ENCODE measurements at places on chromosomes 16 and 17.

- no peak for DNase-seq
Observed at GRCh38 chr16:83717814-83718213, 90.0 kb upstream of the HSBP1 start.

DNA sequence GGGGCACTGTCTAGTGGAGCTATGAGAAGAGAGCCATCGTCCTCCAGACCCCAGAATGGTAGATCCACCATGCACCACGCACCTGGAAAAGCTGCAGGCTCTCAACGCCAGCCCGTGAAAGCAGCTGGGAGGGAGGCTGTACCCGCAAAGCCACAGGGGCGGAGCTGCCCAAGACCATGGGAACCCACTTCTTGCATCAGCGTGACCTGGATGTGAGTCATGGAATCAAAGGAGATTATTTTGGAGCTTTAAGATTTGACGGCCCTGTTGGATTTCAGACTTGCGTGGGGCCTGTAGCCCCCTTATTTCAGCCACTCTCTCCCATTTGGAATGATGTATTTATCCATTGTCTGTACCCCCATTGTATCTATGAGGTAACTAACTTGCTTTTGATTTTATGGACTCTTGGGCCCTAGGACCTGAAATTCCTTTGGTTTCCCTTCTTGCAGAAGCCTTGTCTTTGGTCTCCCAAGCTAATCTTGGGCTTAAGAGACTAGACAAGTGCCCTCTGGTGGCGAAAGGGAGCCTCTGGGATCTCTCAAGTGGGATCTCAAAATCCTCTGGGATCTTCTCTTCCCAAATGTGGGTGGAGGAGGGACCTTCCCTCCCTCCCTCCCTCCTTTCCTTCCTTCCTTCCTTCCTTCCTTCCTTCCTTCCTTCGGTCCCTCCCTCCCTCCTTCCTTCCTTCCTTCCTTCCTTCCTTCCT is 58.2 kb upstream of the HAPSTR1 start:
- DNase-seq = no peak

DNA sequence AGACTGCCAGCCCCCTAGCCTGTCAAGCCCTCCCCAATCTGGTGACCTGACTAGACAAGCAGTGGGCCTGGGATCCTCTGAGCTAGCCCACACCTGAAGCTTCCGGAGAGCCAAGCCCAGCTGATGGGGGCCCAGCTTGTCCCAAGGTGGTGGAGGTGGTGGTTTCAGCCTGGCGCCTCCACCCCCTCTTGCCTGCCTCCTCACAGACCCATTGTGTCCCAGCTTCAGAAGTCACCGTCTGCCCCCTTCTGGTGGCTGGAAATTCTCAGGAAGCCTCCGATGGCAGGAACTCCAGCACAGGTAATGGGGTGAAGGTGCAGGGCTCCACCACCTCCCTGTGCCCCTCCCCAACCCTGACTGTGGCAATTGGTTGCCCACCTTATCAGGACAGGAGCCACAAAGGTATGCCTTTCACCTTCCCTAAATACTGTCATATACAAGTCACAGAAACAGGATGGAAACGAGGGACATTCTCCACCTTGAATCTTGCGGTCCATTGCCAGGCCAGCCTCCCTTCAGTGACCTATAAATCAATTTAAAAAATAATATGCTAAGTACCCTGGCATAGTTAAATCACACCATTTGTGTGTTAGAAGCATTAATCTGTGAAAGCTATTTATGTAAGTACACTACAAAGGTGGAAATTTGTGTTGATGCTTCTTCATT is 66.0 kb upstream of the ZNF423 start:
- peak; percentile 43 for DNase-seq

DNA sequence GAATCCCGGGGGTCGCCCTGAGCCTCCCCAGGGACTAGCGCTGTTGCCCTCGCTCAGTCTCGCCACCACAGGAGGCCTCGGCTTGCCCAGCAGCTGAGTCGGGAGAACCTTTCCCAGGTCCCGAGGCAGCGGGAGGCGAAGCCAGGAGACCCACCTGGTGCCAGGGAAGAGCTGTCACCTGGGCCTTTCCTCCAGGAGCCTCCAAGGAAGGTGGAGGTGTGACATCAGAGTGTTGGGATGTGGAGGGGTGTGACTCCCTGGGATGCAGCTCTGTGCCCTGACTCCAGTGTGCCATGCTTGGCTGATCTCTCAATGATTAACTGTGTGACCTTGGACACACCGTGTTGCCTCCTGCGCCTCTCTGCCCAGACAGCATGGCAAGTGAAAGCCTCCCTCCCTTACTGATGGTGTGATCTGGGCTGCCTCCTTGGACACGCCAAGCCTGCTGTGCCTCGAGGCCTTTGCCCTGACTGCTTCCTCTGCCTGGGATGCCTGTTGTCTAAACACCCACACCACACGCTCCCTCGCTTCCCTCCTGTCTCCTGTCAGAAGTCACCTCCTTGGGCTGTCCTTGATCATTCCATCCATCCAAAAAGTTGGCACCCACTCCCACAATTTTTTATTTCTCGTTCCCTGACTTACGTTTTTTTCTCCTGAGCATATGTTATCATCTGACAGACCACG is 88.0 kb downstream of the CMIP start:
- DNase-seq = no peak

DNA sequence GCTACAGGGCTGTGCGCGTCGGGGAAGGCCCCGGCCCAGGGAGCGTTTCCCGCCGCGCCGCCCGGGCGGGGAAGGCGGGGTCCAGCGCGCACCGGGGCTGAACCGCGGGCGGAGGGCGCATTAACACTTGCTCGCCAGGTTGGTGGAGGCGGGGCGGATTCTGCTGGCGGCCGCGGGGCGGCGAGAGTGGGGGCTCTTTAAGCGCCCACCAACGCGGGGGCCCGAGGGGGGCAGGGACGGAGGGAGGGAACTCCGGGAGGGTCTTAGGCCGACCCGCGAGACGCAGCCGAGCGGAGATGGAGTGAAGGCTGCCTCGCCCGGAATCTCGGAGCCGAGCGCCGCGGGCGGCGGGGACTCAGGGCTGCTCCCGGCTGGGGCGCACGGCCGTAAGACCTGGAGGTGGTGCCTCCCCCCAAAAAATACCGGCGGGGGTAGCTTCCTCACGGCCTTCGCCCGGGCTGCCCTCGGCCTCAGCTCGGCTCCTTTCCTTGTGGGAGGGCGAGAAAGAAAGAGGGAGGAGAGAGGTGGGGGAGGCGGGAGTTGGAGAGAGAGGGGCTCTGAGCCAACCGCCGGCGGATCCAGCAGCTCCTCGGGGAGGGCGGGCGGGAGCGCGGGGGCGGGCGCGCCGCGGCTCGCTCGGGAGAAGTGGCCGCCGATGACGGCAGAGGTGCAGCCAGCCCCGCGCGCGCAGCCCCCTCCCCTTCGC is 415 bp upstream of the FOXF1 start:
- DNase-seq = no peak

DNA sequence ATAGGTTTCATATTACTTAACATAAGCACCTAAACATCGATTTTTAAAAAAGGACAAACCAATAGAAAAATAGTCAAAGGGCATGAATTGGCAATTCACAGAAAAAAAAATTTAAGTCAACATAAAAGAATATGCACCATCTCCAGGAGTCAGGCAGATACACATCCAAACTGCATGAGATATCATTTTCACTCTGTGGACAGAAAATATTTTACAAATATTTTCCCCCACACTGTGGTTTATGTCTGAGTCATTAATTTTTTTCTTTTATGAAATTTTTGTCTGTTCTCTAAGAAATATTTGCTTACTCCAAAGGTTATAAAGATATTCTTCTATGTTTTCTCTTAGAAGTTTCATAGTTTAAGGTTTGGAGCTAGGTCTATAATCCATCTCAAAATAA is 74.4 kb upstream of the DNAH17 start:
- no peak for DNase-seq

- no peak for DNase-seq
Observed at GRCh38 chr17:77089124-77089490, 51.7 kb upstream of the SEC14L1 start.

DNA sequence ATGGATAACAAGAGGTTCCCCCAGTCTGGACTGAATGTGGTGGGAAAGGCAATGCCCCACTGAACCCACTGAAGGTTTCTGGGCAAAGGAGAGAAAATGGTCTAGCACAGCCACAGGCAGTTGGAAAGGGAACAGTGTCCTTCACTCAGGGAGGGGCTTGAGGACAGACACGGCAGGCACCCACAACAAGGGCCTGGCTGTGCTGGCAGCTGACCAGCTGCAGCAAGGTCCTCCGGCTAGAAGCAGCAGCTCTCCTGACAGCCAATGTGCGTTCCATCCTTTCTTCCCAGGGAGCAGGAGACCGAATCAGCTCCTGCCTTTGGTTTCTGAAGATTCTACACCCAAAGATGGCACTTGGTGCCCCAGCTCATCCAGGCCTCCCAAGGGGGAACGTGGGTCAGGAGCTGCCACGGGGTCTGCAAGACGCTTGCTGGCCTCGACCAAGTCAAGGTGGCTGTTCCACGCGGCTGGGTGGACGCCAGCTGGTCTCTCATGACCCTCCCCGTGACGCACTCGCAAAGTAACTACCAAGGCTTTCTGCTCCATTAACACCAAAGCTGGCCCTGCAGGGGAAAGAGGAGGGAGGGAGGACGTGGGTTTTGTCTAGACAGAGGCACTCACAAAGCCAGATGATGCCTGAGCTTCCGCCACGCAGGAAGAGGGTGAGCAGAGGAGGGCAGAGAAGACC is 11.1 kb downstream of the ABR start:
- no peak for DNase-seq

GRCh38 chr16:14100825-14101224 is 29.7 kb downstream of the MRTFB start:
- DNase-seq = no peak

- DNase-seq = no peak
Observed at GRCh38 chr17:31495022-31495885, 103.8 kb downstream of the RAB11FIP4 start.

DNA sequence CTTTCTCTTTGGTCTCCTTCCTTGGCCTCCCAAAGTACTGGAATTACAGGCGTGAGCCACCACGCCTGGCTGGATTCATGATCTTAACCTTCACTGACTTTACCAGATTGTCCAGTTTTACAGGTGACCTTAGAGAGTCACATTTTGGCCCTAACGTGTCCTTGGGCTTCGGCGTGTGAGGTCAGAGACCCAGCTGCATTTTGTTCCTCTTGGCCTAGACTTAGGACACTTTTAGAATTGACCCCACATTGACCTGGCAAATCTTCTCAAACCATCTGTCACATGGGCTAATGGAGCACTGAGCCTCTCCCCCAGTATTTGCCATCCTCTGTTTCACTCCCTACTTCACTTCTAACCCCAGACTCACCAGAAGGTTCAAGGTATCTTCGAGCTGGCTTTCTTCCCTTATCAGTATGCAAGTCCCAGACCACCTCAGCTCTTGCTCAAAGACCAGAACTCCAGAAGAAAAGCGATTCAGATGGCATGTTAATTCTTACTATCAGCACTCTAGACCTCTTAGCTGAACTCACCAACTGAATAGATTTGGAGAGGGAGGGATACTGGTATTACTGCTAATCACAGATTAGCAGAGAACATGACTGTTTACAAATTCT is 1.7 kb upstream of the CYTH1 start:
- no peak for DNase-seq

DNA sequence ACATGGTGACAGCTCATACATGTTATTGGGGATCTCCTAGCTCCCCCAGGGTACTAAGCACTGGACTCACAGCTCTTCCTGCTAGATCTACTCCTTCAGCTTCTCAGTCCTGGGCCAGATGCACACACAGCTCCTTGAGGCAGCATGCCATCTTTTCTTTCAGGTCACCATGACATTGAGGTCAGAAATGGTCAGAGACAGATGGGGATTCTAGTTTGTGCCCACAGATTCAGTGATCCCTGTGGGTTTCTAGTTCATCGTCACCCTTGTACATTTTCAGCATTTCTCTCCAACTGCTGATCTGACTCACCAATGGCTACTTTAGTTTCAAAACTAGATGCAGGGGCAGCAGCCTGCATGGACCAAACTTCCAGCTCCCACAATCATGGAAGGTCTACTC is 560.7 kb upstream of the PSMD7 start:
- DNase-seq = no peak

DNA sequence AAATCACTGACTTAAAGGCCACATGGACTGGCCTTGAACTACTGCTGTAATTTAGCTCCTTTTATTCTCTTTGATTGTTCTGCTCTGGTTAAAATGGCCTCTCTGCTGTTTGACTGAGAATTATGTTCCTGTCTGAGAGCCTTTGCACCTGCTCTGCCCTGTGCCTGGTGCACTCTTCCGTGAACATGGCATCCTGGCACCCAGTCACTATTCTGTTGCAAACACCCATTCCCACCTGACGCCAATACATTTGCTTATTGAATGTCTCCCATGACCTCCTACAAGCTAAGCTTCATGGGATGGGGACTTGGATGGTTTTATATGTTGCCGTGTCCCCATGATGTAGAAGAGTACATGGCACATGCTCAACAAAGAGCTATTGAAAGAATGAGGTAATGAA is 20.1 kb downstream of the HSD17B2 start:
- no peak for DNase-seq
